ENCODE measurements at places on chromosomes 5 and 9.

- no peak for DNase-seq
These were observed 720 bp downstream of the NOTCH1 start for GRCh38 chr9:136544964-136545691.

- no peak for DNase-seq
These were observed 209.6 kb upstream of the TNC start for GRCh38 chr9:115327436-115328122.

DNA sequence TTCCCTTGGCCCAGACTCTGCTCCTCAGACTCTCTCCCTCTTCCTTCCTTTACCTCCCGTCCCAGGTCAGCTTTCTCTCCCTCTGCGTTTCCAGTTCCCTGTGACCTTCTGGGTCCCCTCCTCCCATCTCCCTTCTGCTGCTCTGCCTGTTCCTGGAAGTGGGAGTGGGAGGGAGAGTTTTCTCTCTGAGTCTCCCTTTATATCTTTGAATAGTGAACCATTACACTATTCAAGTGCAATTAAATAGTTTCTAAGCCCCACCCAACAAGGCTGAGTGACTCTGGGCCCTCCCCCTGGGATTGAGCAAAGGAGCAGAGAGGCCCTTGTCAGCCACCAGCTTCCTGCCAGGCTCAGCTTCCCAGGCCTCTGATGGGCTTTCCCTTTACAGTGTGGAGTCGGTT lies 34.8 kb downstream of the THBS4 start:
- DNase-seq: no peak

GRCh38 chr5:68176802-68177479 lies 38.6 kb upstream of the PIK3R1 start:
- DNase-seq: no peak

GRCh38 chr9:87249029-87249428 lies 248.6 kb upstream of the DAPK1 start:
- DNase-seq: no peak

All from HepG2 (cell line).